ENCODE measurements at places on chromosomes 1 and 21.

DNA sequence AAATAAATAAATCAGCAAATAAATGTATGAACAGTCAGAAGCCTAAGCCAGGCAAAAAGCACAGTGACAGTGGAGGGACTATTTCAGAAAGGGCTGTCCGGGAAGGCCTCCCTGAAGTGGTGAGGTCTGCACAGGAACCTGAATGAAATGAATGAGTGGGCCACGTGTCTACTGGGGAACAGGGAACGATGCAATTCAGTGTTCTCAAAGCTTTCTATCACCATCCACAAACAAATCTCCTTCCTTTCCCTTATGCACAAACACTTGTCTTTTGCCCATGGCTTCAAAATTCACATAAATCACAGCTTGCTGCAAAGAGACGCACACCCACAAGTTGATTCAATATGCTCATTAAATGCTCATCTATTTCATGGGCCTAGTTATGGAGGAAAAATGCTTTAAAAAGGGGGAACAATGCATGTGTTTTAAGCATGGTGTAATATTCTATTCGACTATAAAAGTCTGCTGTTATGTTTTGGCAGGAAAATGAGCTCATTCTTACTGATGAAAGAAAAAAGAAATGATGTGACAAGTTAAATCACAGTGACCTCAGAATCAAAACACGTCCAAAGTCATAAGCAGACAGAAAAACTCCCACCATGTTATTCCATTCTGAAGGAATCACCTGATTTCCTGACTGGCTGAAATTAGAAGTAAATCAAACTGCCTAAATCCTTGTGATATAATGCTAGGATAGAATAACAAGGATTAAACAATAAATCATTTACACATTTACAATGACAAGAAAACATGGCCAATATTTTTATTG is 21.6 kb downstream of the URB1 start:
- no peak for DNase-seq

DNA sequence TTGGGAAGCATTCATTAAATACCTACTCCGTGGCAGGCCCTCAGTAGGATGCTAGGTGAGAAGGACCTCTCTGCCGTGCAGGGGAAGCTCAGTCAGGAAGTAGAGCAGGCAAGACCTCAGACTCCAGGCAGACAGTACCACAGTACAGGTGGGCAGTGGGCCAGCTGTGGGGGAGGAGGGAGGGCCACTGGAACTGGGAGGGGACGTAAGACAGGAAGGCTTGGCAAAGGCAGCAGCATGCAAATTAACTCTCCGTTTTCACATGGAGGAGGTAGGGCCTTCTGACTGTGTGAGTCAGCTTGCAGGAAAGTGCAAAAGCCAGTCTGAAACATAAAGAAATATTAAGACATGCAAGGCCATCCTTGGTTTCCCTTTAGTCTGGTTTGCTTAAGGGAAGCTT is 157.7 kb downstream of the TRIM33 start:
- DNase-seq = no peak

DNA sequence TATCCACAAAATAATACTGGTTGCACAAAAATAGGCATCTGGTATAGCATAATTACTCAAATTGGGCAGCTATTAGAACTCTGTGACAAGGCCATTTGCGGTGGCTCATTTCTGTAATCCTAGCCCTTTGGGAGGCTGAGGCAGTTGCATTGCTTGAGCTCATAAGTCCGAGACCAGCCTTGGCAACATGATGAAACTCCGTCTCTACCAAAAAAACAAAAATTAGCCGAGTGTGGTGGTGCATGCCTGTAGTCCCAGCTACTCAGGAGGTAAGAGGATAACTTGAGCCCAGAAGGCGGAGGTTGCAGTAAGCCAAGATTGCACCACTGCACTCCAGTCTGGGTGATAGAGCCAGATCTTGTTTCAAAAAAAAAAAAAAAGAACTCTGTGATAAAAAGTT is 36.7 kb downstream of the PLPP3 start:
- DNase-seq = no peak

- no peak for DNase-seq
Observed at GRCh38 chr1:212710566-212710965, 10.9 kb upstream of the BATF3 start.

DNA sequence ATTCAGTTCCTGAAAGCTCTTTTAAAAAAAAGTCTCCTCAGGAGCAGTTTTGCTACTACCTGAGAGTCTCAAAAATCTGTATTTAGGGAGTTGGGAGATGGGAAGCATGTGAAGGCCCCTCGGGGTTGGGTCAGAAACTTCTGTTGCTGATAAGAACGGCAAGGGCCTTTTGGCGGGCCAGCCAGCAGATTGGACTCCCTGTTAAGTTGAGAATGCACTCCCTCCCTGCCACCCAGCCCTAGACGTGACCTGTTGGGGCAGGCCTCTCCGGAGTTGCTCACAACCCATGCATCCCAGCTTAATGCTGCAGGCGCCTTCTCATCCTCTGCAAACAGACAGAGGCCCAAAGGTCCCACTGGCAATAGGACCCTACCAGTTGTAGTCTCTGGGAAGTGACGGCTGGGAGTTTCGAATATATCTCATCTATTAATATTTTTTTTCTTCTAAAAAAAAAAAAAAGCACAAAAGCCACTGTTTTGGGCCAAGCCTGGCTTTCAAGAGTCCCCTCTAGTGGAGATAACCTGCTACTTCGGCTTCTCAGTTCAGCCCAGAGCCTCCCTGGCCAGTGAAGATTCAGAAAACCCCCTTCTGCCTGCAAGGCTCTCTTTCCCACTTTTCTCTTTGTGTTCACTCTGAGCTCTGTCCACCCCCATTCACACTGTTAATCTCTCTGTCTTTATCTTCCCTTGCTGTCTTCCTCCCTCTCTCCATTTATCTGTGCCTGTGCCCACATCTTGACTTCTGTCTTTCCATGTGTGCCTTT is 5.3 kb downstream of the PLXNA2 start:
- DNase-seq = no peak

DNA sequence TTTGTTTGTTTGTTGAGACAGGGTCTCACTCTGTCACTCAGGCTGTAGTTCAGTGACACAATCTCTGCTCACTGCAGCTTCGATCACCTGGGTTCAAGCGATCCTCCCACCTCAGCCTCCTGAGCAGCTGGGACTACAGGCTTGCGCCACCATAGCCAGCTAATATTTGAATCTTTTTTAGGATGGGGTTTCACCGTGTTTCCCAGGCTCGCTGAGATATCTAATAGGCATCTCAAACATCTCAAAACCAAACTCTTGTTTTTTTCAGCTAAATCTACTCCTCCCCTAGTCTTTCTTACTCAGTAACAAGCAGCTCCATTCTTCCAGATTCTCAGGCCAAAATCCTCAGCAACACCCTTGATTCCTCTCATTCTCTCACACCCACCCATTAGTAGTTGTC is 22.0 kb upstream of the SRRM1 start:
- no peak for DNase-seq

DNA sequence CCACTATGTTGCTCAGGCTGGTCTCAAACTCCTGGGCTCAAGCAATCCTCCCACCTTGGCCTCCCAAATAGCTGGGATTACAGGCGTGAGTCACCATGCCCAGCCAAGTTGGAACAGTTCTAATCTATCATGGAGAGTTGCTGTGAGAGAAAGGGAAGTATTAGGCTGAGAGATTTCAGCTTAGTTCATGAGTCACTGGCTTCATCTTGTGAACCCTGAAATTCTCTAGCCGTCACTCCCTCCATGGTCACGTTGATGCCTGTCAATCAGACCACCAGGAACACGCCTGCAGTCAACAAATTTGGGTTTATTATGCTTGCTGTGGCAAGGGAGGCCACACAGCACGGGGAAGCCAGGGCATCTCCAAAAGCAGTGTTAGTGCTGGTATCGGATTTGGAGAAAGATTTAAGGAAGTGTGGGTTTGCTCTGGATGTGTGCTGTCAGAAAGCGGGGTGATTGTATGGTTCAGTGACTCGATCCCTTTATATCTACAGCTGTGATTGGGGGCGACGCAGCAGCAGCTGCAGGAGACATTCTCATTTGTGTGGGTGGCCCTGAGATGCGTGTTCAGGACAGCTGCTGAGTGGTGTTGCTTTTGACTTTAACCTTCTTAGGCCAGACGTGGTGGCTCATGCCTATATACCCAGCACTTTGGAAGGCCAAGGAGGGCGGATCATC is 18.7 kb downstream of the UQCRHL start:
- DNase-seq = no peak

GRCh38 chr1:234963180-234963903 is 165.3 kb downstream of the TOMM20 start:
- no peak for DNase-seq

GRCh38 chr1:9181990-9182783 is 52.4 kb upstream of the H6PD start:
- DNase-seq = no peak

DNA sequence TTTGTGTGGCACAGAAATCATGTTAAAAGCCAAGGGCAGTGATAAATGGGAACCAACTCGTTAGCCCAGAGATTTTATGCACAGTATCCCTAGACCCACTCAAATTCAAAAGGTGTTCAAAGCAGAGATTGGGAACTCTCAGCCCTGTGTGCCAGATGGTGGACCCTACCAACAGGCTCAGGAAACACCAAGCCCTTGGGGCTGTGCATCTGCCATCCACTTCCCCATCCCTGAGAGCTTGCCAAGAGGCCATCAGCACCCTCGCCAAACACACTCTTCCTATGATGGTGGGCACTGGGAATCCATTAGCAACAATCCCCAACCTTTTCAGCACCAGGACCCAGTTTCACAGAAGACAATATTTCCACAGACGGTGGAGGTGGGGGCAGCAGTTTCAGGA is 194.2 kb upstream of the NFIA start:
- DNase-seq = no peak

- DNase-seq = no peak
Observed at GRCh38 chr1:36350659-36351226, 27.3 kb upstream of the EVA1B start.

DNA sequence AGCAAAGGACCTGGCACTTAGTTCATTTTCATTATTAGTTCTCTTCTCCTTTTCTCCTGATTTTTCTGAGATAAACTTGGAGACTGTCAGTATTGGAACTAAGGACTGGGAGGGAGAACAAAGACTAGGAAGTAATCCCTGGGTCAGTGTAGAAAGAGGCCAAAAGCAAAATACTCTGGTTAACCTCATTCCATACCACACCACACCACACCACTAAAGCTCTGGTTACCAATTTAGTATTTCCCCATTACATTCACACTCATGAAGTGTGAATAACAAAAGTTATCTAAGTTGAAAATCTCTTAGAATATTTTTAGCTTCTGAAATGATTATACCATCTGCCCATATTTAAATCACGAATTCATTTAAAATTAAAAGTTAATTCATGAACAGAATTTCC is 68.9 kb upstream of the DMRTA2 start:
- no peak for DNase-seq

- DNase-seq = no peak
Observed at GRCh38 chr1:32405672-32406467, 11.6 kb upstream of the BSDC1 start.

- no peak for DNase-seq
Observed at GRCh38 chr1:59455206-59455605, 158.3 kb downstream of the FGGY start.

DNA sequence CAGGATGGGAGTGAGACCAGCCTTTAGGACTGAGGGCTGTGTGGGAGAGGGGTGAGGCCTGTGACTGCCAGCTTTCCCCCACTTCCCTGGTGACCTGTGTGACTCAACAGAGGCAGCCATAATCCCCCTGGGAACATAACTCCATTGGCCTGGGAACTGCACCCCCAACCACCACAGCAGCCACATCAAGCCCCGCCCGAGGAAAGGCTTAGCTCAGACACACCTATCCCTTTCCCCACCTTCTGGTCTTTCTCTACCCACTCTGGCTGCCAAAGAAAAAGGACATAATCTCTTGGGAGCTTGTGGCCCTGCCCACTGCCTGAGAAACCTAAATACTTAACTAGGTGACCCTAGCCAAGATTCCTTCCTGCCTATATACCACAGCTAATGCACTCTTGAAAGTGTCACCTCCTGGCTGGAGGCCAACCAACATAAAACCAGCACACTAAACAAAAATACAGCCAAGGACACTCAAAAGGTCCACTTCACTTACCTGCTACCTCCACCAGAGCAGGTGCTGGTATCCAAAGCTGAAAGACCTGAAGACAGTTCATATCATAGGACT is 406.6 kb upstream of the CAMK1G start:
- no peak for DNase-seq

DNA sequence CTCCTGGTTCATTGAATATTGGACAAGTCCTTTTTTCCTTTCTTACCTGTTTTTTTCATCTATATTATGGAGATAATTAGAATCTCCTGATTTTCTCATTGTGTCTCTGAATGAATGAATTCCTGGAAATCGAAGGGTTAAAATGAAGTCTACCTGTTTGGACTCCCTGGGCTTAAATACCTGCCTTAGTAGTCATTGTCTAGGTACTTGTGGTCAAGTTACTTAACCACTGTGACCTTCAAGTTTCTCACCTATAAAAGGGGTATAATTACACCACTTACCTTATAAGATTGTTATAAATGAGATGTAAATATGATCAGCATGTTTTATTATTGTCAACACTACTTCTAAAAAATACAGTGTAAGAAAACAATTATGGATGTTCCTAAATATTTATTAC is 9.0 kb upstream of the TBX19 start:
- DNase-seq = no peak

Data from smooth muscle cell of the brain vasculature (primary cell).